ENCODE measurements at places on chromosomes 2 and 18. TPM values are rescaled to one million over a fixed set of nuclear protein-coding genes. Genes with fewer than 3 reads are reported as not detected.

- no peak for DNase-seq
Observed at GRCh38 chr18:32208577-32208976, 18.7 kb downstream of the MEP1B start.

GRCh38 chr2:54672590-54673456, 50.6 kb upstream of the EML6 start:
- no peak for DNase-seq

GRCh38 chr2:144166743-144167142, 353.2 kb downstream of the ZEB2 start:
- DNase-seq, result no peak

GRCh38 chr18:75482880-75483279, 55.4 kb upstream of the SMIM21 start:
- no peak for DNase-seq

ABCG8 gene
- 0.31 TPM for total RNA-seq

GRCh38 chr2:203437511-203437910, 97.6 kb downstream of the RAPH1 start:
- no peak for DNase-seq

DNA sequence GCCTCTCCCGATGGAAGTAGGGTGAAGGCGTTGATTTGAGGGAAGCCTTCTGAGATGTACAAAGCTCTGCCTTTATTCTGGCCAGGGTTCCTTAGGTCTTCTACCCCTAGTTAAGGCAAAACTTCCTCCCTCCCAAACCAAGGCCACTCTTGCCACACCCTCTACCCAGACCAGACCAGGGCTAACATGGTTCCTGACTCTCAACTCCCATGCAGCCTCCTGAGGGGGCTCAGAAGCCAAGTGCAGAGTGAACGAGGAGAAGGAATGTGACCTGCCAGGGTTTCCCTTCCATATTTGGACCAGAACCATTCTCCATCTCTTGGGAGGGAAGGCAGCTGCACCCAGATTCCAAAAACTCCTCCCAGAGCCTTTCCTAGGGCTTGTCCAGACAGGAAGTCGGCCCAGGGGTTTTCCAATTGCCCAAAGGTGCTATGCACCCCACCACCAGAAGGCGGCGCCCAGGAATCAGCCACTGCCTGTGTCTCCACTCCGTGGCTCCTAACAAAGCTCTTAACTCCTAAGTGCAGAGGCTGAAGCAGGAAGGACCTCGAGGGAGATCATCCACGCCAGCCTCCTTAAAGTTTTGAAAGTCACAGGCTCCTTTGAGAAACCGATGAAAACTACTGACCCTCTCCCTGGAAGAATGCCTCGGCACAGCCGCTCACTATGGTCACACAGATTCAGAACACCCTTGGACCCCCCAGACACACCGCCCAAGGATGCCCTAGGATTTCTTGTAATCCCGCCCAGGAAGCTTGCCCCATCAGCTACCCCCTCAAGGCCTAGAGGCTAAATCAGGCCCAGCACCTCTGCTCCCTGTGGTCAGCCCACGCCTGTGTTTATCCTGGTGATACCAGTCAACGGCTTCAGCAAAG, 157.8 kb downstream of the SMAD2 start:
- no peak for DNase-seq

DNA sequence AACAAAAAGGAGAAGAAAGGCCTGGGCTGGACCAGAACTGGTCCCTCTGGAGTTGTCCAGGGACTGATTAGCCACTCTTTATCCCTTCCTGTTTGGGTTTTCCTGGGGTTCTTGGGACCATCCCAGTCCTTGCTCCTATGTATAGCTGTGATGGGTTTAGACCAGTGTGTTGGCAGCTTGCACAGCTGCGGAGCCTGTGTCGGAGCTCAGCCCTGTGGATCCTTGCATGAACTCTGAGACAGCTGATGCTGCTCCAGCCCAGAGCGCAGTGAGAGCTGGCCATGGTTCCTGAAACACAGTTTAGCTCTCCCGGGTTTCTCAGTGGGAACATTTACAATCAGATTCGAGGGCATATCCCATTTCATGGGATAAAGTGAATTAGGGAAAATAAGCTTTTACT, 16.9 kb downstream of the IMPA2 start:
- DNase-seq, result no peak

DNA sequence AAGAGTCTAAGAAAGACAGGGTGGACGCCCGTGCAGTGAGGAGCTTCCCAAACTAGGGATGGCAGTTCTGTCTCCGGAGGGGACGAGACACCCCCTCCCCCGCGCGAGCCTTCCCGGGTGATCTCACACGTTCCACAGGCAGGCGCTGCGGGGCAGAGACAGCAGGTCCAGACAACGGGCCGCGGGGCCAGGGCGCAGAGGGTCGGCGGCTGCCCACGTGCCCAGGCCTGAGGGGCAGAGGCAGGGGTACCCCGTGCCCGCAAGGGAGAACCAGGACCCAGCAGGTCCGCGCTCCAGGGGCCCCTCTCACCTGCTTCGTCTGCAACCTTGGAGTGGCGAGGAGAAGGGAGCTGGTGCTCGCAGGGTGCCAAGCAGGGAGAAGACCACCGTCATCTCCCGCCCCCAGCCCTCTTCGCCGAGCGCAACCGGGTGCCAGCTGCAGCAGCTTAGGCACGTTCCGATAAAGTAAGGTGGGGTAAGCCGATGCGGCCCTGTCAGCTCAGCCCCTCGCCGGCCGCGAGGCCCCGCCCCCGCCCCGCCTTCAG, at the start of gene GPR155:
Gene GPR155 (minus strand): TSS at position 467 of the 545 bp plus-strand sequence. CDS start 5,073 bp downstream, outside the sequence.
- DNase-seq, result peak; percentile 64

DNA sequence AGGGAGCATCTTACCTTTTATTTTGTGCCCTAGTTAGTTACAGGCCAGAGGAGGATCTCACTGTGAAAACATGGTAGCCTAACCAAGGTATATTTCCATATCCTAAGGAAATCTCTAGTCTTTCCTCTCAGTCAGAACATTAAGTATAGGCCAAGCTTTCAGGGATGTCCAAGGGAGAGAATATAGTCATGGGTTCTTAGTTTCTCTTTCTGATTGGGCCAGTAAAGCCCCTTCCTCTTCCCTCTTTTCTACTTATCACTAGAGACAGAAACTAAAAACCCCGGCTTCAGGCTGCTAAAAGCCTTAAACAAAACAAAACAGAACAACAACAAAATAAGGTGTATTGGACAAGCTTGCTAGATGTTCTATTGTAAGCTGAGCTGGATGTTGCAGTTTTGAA, 44.3 kb upstream of the TNFRSF11A start:
- no peak for DNase-seq

GRCh38 chr2:236636714-236637470, 67.3 kb downstream of the ACKR3 start:
- DNase-seq, result no peak

GRHL1 gene
- 4.1 TPM for total RNA-seq

GRCh38 chr2:24891201-24891600, 28.8 kb downstream of the ADCY3 start:
- DNase-seq, result no peak
